GOT3 (cell line): ENCODE measurements at places on chromosomes 12 and 14.

DNA sequence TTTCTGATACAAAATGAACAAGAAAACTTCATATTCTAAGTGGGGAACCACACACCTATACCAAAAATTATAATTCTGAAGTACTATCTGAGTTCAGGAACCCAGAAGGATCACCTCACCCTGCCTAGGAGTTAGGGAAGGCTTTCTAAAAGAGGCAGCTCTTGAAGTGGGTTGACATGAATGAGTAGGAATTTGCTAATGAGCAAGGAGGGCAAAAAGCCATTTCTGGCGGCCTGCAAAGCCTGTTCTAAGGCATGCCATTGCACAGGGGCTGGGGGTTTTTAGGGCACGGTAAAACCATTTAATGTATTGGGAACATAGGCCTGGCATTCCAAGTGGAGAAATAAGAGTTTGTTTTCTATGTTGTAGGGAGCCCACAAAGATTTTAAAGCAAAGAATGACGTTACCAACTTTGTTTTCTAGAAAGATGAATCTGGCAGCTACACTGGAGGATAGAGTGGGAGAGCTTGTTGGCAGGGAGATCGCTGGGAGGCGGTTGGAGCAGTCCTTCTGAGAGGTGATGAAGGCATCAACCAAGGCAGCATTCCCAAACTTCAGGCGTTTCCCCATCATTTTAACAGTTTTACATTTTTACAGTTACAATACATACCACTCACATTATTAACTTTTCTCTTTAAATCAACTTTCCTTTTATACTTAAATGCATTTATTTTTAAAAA lies 14.1 kb downstream of the IFT43 start:
- no peak for DNase-seq

DNA sequence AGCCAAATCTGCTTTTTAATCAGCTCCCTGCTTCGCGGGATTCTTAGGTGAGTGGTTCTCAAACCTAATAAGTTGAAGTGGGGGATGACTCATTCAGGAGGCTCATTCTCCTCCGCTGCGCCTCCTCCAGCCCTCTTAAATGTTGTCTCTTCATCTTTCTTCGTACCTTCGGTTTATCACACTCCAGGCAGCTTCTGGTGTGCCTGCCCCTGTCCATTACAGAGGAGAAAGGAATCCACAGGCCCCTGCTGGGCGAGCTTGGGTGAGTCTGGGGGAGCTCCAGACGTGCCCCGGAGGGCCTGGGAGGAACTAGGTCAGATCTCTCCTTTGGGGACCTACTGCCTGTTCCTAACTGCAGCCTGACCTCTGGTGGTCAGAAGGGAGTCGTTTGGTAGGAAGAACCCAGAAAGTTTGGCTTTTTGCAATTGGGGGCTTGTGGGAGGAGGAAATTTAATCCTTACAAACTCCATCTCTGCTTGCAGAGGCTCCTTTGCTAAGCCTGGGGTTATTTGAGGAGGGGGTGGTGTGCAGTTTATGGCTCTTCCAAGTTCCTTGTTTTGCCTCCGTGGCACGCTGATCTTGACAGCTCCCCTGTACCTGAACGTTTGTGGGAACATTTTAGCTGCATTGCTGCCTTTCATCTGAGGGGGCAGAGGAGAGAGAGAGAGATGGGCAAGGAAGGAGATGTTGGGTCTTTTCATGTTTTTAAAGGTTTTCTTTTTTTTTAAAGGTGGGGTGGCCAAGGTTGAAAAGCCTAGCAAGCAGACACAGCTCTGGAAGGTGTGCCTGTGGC lies 84.1 kb upstream of the GNG2 start:
- peak; percentile 2 for DNase-seq

DNA sequence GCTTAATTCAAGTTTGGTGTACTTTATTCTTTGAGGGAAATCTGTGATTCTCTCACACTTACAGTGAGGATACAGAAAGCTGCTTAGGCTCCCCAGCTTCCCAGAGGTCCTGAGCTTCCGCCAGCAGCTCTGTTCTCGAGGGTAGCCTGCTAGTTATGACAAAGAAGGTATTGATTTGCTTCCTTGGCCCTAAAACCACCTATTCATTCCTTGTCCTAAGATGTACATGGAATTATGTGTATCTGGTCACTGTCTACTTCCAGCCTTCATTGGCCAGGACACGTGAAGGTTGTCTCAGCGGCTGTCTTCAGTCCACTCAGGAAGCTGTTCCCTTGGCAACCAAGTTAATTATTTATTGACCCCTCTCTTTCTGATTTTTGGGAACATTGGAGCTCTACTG lies 55.7 kb downstream of the GALNT8 start:
- DNase-seq, result no peak

DNA sequence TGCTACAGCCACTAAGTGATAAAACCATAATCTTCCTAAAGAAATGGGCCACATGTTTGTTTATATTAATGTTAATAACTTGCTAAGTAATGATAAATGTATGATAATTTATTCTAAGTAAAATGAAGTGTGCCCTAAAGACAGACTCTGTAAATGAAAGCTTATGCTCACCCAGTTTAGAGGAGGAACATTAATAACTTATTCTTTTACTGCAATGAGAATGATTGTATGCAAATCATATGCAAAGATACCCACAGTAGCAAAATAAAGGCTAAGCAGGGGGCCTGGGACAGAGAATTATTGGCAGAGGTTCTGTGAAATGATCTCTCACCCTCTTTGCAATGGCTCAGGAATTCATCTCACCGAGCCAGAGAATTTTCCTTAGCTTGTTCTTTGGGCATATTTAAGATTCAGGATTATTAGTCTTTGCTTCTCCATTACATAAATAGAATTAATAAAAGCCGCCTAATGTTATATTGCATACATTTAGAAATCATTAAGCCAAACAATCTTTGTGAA lies 75.9 kb downstream of the TMEM132D start:
- DNase-seq, result no peak

DNA sequence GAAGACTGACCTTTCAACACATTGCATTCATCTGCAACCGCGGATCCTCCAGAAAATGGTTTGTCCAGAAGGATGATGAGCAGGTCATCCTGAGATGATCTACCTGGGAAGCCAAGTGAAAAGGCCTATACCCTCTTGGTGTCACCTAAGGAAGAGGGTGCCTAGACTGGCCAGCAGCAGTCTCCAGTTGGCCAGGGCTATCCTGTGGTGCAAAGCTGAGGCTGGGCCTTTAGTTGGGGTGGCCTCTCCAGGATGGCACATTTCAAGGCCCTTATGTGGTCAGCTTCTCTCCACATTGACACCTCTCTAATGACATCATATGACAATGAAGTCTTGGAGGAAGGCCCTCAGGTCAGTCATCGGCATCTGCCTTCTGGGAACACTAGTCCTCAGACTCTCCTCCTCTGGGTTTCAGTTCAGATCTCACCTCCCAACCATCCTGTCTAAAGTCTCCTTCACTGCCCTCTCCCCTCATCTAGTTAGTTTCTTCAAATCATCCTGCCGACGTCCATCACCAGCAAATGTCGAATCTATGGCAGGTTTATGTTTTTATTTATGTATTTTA lies 3.3 kb upstream of the SLC22A17 start:
- no peak for DNase-seq

DNA sequence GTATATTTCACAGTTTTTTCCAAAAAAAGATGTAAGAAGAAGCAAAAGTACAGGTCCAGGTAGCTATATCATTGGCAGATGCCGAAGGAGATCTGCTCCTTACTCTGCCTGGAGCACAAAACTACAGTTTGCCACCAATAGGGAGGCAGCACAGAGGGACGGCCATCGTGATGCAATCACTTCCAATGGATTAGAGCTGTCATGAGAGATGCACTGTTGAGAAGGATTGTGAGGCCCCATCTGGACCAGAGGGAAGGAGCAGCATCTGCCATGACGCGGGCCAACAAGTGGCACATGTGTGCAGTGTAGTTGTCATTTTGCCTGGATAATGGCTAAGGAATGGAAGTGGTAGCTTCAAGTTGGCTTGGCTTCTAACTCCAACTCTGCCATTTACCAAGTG lies 318.8 kb upstream of the FKBP4 start:
- no peak for DNase-seq

GRCh38 chr12:53849113-53849512 lies 89.5 kb upstream of the HOXC13 start:
- no peak for DNase-seq

DNA sequence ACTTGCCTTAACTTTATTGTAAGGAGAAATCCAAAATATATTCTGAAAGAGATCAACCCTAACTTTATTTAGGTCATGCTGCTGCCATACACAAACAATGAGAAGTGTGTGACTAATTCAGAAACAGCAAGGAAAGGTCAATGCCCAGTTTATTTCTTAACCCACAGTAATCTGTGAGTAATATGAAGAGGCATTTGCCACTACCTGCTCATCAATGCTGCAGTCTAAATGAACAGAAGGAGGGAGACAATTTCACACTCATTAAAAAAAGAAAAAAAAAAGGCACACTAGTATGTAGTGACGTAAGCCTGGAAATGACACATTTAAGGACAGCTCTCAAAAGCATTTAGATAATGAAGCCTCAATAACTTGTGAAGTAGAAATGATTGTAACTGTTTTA lies 90.5 kb upstream of the FOXN3 start:
- DNase-seq, result no peak

DNA sequence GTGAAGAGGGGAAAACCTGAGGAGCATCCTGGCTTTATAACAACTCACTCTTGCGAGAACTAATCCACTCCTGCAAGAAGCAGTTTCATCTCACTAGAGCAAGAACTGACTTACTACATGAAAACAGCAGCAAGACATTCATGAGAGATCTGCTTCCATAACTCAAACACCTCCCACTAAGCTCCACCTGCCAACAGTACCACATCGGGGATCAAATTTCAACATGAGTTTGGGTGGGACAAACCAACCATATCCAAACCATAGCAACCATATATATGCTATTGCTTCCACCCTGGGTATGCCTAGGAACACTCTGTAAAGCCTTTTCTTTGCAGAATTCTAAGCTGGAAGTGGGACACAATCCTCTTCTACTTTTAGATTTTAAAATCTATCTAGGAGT lies 13.9 kb upstream of the AVPR1A start:
- DNase-seq, result no peak

GRCh38 chr14:65290830-65291229 lies 121.7 kb upstream of the FUT8 start:
- DNase-seq, result peak; percentile 7

DNA sequence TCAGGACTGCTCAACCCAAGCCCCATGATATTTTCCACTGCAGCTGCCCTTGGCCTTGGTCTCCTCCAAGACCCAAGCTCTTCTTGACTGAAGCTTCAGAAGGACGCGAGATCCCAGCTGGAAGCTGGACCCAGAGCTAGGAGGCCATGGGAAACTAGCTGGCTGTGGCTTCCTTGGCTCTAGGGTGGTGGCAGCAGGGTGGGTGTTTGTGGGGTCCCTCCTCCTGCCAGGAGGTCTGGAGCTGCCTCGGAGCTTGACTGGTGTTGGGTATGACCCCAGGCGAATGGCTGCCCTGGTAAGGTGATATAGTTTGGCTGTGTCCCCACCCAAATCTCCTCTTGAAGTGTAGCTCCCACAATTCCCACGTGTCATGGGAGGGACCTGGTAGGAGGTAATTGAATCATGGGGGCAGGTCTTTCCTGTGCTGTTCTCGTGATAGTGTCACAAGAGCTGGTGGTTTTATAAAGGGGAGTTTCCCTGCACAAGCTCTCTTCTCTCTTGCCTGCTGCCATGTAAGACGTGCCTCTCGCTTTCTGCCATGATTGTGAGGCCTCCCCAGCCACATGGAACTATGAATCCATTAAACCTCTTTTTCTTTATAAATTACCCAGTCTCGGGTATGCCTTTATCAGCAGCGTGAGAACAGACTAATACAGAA lies 51.4 kb downstream of the TRPV4 start:
- no peak for DNase-seq

DNA sequence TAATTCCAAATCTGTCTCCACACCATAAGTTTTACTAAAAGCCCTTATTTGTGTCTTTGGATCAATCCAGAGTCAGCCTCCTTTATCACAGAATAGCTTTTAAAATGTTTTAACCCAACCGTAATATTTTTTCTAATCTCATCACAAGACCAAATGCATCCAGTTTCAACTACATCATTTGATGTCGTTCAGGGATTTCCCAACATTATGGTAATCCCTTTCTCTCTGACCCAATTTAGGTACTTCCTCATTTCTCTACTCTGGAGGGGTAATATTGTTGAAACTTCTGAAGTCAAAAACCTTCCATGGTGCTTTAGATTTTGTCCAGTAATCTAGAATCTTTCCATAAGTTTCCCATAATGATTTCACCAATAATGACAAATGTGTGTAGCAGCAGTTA lies 596.8 kb downstream of the SOX5 start:
- DNase-seq, result no peak

GRCh38 chr14:65200454-65200853 lies 98.1 kb upstream of the MAX start:
- DNase-seq, result no peak

- no peak for DNase-seq
Observed at GRCh38 chr14:74015176-74015575, 3.9 kb downstream of the ENTPD5 start.

GRCh38 chr14:81550001-81550637 lies 16.5 kb upstream of the SEL1L start:
- no peak for DNase-seq

- DNase-seq, result no peak
Observed at GRCh38 chr12:65821336-65821735, 2.9 kb upstream of the HMGA2 start.

DNA sequence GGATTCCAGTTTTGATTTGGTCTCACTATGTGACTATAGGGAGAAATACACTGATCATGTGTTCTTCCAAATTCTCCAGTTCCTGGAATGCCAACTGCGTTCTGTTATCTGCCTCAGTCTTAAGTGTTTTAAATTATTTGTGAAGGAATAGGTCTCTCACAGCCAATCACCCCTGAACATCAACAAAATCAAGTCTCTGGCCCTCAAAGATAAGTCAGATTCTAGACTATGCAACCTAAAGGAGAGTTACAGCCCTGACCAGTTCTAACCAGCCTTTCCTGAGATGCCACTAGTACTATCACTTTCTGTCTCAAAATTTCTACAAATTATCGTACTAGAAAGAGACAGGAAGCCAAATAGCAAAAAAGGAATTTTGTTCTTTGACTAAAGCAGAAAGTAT lies 22.3 kb downstream of the ZFC3H1 start:
- no peak for DNase-seq

GRCh38 chr12:95185854-95186253 lies 31.4 kb downstream of the FGD6 start:
- DNase-seq, result no peak

DNA sequence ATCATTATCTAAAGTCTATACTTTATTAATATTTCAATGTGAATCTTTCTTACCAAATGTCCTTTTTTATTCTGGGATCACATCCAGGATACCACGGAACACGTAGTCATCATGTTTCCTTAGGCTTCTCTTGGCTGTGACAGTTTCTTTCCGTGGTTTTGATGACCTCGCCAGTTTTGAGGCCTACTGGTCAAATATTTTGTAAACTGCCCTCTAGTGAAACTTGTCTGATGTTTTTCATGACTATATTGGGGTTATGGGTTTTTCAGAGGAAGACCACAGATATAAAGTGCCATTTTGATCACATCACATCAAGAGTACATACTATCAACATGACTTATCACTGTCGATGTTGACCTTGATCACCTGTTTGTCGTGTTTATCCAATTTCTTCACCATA lies 14.1 kb upstream of the SERPINA6 start:
- no peak for DNase-seq
